ENCODE measurements at places on chromosomes 5 and 9. TPM values are rescaled to one million over a fixed set of nuclear protein-coding genes. Genes with fewer than 3 reads are reported as not detected.

SLC34A1 gene
- not detected for total RNA-seq

ZNF782 gene
- 32.1 TPM for total RNA-seq

SLC12A2 gene
- total RNA-seq = 29.6 TPM

DNA sequence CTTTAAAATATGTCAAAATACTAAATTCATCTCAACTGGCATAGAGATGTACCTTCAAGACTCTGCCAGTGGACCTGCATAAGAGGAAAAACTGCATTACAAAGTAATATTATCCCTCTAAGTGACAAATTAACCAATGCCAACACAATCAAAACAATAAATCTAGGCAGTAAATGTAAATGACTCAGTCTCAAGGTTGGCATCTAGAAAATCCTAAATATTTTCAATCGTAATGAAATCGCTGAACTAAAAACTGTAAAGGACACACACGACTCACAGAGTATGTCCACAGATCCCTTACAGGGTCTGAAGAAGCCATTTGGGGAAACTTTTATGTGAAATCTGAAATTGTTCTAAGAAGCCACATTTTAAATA, 31.2 kb downstream of the ERMP1 start:
- DNase-seq = no peak

DNA sequence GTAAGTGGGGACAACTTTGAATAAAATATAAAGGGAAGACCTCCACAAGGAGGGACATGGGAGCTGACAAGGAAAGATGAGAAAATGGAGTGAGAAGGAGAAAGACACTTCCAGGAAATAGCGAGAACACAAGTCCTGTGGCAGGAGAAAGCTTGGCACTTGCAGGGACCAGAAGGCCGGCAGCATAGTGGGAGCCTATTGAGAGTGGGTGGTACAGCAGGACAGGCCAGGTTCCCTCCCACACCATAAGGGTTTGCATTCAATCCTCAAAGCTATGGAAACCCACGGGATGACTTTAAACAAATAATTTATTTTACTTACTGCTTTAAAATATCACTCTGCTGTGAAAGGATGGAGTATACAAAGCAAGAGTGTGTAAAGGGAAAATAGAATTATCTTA, 173.2 kb upstream of the ELL2 start:
- no peak for DNase-seq

- DNase-seq = no peak
These were observed 25.1 kb downstream of the ARHGAP26 start for GRCh38 chr5:142795251-142795650.

GRCh38 chr5:89342106-89342876, 459.3 kb upstream of the MEF2C start:
- no peak for DNase-seq

DNA sequence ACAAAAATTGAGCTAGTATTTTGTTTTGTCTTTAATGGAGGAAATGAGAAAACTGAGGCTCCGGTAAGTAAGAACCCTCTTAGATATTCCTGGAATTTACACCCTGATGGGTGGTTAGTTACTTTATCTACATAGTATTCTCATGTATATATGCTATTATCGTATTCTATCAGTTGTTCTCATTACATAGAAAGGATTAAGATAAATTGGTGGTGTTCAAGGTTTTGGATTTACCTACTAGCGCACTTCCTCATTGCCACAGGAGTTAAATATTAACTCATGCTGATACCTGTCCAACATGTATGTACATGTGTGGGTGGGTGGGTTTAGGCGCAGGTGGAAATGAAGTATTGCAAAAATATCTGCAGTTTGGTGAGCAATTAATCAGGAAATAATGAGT, 61.1 kb upstream of the IFNE start:
- no peak for DNase-seq

GRCh38 chr9:93597142-93597706, 20.8 kb downstream of the PHF2 start:
- no peak for DNase-seq

- no peak for DNase-seq
These were observed 14.3 kb downstream of the CDC14B start for GRCh38 chr9:96605328-96605727.

DNA sequence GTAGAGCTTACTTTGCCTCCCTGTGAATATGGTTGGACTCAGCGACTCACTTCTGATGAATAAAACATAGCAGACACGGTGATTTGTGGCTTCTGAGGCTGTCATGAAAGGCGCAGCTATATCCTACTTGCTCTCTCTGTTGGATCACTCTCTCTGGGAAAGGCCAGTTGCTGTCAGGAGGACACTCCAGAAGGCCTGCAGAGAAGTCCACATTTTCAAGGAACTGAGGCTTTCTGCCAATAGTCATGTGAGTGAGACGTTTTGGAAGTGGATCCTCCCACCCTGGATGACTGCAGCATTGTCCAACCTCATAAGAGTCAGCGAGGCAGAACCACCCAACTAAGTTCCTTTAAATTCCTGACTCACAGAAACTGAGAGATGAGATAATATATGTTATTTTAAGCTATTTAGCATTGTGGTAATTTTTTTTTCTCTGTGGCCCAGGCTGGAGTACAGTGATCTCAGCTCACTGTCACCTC, 156.0 kb upstream of the MAST4 start:
- DNase-seq = no peak
